ENCODE measurements at places on chromosomes 3 and 15.
A peak's percentile ranks its signal among the peaks of the same experiment; 100 is the strongest.

- DNase-seq, result no peak
Measured at GRCh38 chr15:59523702-59524101, 85.7 kb downstream of the FAM81A start.

GRCh38 chr15:84656972-84657371 is 1.0 kb downstream of the NMB start:
- DNase-seq, result no peak

DNA sequence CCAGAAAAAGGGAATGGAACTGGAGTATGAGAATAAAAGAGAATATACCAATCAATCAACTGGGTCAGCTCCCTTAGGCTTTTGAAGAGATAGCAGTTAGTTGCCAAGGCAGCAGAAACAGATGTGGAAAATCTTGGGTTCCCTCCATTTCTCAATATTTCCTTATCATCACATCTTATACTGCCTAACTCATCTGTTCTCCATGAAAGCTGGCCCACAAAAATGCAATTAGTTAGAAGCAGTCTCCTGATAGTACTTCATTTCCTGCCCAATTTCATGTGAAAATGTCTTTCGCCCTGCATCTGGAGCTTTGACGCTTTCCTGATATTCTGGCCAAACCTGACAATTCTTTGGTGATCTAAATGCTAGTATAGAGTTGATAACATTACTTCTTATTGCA is 30.1 kb upstream of the SPTSSB start:
- no peak for DNase-seq

DNA sequence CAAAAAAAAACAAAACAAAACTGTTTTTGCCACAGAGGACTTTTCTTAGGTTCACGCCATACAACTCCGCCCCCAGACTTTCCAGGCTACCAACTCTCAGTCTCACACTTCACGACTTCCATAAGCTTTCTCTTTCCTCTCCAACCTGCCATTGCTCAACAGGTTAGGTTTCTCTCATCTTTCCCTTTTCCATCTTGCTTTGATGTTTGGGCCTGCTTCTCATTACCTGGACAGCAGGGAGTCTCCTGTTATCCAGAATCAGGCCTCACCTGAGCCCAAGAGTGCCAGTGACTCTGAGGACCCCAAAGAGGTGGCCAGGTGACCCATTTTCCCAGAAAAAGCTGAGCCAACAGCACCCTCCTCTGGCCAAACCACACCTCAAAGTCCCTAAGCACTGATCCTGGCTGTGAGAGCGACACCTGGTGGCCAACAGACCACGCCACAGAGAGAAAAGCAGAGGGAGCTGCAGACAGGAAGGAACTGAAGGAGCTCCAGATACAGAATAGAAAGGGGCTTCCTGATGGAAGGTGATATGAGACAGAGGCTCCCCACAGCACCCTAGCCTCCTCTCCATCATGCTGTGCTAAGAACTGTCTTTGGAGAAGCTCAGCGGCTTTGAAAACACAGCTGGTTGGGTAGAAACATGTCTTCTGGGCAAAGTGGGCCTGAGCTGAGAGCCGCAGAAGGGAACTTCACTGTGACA is 4.0 kb downstream of the CCDC51 start:
- peak; percentile 66 for DNase-seq

DNA sequence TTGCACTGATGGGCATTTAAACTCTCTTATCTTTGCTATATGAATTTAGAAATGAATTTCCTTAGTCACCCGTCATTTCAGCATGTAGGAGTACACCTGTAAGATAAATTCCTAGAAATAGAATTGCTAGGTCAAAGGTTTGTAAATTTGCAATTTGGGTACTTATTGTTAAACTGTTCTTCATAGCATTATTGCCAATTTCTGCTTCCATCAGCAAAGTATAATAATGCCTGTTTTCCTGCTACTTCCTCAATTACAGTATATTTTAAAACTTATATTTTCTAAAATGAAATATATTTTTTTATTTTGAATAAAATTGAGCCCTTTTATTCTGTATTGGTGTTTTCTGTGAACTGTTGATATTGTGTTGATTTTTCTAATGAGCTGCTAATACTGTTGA is 16.3 kb upstream of the MCF2L2 start:
- no peak for DNase-seq

GRCh38 chr3:11367143-11367693 is 95.0 kb downstream of the ATG7 start:
- DNase-seq, result no peak

DNA sequence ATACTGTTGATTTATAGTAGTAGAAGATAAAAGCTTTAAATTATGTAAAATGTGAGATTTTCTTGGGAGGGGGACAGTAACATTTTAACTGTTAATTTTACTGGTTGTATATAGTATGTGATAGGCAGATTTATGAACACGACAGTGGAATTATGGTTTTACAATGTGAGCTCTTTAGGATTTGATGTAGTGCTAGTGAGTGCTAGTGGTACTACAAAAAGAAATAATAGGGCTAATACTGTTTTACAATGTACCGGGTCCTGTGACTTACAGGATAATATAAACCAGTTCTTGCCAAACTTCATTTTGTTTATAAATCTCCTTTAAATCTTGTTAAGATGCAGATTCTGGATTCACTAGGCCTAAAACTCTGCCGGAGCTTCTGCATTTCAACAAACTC is 165.7 kb downstream of the TCF12 start:
- no peak for DNase-seq

DNA sequence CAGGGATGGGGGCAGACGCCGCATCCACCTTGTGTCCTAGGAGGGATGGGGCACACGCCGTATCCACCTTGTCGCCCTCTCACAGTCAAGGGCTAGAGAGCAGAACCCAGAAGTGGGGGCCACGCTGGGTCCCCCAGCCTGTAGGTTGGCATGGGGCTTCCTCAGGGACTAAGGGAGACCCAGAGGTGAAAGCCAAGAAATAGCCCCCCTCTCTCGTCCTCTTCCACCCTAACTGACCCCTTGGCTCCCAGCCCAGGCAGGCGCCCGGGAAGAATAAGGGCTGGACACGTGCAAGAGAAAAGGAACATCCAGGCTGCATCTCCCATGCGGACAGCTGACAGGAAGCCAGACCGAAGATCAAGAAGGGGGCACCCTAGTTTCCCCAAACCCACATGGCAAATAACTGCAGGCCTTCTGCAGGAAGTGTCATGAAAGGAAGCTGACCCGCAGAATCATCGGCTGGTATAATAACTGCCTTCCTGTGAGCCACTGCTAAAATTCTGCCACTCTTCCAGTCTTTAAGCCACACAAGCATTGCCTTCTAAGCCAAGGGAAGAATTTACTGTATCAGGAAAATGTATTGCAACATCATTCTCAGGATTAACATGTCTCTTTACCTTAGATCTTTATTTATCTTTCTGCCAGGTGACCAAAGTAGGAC is 38.5 kb upstream of the TFRC start:
- no peak for DNase-seq

DNA sequence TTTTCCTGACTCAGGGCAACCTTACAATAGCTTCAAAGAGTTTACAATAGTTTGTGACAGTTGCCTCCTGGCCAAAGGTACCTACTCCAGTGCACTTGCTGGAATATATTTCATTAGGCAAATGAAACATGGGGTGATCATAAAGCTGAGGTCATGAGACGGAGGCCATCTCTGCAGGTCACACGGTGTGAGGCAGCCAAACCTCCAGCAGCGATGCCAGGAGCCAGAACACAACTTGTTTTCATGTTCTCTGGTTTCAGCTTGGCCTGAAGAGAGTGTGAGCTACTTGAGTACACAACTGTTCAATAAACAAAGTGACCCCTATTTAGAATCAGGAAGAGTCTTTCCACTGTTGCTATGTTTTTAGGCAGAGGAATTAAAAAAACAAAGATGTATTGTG is 42.7 kb upstream of the PYGO1 start:
- no peak for DNase-seq

- DNase-seq, result no peak
Measured at GRCh38 chr3:72907731-72908620, 20.1 kb downstream of the GXYLT2 start.

- peak; percentile 13 for DNase-seq
Measured at GRCh38 chr3:107662124-107662507, 139.4 kb downstream of the BBX start.

- no peak for DNase-seq
Measured at GRCh38 chr15:96350934-96351724, 20.6 kb downstream of the NR2F2 start.

- DNase-seq, result no peak
Measured at GRCh38 chr15:52751522-52751921, 38.6 kb downstream of the ONECUT1 start.

GRCh38 chr3:48157202-48157840 is 30.9 kb downstream of the CDC25A start:
- peak; percentile 45 for DNase-seq

DNA sequence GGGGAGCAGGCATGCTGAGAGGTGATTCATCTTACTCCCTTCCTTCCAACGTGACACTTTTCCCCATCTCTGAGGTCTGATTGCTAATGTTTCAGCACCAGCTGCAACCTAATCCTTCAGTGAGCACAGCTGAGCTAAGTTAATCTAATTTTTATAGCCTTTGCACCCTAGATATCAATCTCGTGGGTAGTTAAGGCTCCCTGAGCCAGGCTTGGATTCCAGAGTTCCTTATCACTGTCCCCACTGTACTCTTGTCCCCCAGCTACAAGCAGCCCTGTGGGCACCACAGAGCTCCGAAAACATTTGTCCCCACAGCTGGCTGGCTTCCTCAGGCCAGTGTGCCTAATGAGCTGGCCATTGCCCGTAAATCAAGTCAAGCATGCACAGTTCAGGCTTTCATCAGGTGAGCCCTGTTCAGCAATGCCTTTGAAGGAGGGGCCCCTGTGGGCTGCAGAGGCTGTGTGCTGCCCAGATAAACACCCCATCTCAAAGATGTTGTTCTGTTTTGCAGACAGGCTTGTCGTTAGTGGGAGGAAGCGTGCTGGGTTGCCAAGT is 376.9 kb upstream of the RASGRP1 start:
- no peak for DNase-seq

DNA sequence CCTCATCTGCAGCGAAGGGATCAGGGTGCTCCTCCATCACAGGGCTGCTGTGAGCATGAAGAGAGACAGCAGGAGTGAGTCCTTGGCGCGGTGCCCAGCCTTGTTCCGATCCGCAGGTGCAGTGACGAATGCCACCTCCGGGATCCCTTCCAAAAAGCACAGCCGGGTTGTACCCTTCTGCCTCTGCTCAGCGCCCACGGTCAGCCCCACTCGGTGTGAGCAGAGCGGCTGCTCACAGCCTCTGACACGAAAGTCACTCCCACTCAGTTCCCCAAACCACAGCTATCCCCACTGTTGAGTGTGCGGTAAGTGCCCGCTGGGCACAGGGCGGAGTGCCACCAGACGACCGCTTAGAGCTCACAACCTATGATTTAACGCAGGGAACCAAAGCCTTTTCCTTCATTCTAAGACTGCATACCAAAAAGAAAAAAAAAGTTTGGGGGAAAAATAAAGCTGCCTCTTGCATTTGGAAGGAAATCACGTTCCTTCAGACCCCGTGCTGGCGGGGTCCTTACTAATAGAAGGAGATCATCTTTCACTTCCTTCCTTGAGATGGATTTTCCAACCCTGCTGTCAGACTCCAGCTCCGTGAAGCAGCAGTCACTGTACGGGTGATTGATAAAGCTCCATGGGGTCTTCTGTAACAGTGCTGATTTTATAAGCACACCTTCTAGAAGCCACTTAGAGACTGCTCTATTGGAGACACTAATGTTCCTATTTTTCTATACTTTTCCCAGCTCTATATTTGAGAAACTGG is 34.7 kb upstream of the TUBGCP5 start:
- DNase-seq, result peak; percentile 22

- DNase-seq, result no peak
Measured at GRCh38 chr15:48520376-48521155, 124.9 kb downstream of the FBN1 start.

- peak; percentile 28 for DNase-seq
Measured at GRCh38 chr15:55526559-55527036, 18.6 kb upstream of the DNAAF4 start.

DNA sequence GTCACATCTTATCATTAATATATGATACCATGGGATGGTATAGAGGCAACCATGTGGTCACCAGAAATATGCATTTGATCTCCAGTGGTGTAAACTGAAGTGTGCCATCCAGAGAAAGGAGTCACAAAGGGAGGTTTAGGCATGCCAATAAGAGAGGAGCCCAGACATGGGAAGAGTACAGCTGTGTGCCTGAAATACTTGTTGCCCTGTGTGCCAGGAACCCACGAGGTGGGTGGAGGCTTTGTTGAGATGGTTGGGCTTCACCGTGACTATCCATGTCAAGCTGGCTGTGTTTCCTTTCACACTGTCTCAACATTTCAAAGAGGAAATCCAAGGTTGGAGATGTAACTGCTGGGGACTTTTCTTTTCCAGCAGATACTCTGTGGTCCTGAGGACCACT is 43.5 kb downstream of the CACNA2D3 start:
- no peak for DNase-seq

DNA sequence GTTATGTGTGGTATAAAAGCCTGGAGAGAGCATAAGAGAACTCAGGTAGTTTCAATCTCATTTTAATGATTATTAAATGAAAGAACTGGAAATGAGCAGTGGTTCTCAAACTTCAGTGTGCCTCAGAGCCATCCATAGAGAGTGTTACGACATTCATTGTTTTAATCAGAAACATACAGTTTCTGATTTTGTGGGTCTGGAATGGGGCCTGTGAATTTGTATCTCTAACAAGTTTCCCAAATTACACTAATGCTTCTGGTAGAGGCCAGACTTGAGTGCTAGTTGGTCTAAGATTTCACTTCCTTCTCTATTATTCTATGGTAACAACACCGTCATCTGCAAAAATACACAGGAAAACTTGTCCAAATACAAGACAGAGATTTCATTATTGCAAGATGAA is 292.0 kb upstream of the NECTIN3 start:
- DNase-seq, result no peak

GRCh38 chr15:63391669-63392360 is 10.2 kb upstream of the CA12 start:
- no peak for DNase-seq

GRCh38 chr3:49316696-49317457 is 23.0 kb downstream of the USP4 start:
- DNase-seq, result no peak

GRCh38 chr15:74233851-74234597 is 2.1 kb upstream of the CCDC33 start:
- DNase-seq, result no peak

DNA sequence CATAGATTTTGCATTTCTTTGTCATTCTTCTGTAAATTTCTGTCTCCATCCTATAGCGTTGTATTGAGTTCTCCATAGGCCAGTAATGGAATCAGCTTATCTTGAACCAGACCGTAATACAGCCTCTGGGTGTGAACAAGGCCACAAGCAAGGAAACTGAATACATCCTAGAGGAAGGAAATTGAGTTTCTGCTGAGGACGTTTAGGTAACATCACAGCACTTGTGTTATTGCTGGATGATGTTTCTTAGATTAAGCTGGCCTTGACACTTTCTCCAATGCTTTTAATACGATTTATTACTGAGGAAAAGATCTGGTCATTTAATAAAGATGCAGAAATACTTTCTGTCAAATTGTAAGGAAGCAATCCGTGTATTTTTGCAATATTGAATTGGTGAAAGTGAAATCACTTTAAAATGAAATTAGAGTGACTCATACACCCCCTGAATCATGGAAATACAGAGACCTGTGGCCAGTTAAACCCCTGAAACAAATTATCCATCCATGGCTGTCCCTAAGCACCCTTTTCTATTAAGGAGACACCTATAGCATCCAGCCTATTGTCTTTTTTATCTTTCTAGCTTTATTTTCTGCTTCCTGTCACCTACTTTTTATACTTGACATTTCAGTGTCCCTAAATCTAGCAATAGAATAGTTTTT is 48.5 kb upstream of the UBE3A start:
- no peak for DNase-seq

- DNase-seq, result no peak
Measured at GRCh38 chr3:56322862-56323261, 145.4 kb downstream of the ERC2 start.

GRCh38 chr15:92569778-92570177 is 85.8 kb downstream of the FAM174B start:
- no peak for DNase-seq

GRCh38 chr15:70566047-70566835 is 197.1 kb downstream of the UACA start:
- no peak for DNase-seq
